ENCODE measurements at places on chromosomes 3 and 15.

- DNase-seq = no peak
Observed at GRCh38 chr3:176766862-176767261, 430.4 kb downstream of the TBL1XR1 start.

- peak; percentile 32 for DNase-seq
Observed at GRCh38 chr3:43231276-43232000, 54.9 kb upstream of the SNRK start.

DNA sequence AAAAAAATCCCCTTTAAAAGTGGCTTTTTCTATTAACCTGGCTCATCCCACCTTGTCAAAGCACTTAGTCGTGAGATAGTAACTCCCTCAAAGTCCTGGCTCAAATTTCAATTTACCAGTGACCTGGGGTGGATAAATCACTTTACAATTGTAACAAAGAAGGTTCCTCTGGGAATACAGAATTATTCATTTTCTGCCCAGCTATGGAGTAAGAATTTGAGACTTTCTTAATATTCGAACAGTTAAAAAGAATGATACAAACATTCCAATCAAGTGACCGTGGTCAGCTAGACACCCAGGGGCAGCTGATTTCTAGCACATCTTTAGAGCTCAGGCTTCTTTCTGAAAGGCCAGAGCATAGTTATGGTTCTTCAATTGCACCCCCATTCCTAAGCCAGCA, 291.0 kb upstream of the TGFBR2 start:
- no peak for DNase-seq

- no peak for DNase-seq
Observed at GRCh38 chr3:11282250-11283138, 10.3 kb downstream of the ATG7 start.

DNA sequence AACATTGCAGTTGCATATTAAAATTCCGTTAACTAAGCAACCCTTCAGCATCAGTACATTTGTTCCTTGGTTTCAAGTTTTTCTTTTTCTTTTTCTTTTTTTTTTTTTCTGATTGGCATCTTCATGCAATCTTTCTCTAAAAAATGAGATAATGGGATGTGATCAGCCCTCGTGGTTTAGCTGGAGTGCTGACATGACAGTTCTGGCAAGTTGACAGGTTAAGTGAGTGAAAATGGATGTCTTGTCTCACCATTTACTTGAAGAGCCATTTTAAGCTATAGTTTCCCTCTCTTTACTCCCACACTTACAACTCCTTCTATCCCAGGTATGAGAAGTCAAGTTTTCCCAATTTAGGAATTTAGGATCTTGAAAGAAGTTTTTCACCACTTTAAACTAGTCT, 495.2 kb downstream of the ROBO2 start:
- no peak for DNase-seq
